ENCODE measurements at places on chromosomes 6 and 20.

DNA sequence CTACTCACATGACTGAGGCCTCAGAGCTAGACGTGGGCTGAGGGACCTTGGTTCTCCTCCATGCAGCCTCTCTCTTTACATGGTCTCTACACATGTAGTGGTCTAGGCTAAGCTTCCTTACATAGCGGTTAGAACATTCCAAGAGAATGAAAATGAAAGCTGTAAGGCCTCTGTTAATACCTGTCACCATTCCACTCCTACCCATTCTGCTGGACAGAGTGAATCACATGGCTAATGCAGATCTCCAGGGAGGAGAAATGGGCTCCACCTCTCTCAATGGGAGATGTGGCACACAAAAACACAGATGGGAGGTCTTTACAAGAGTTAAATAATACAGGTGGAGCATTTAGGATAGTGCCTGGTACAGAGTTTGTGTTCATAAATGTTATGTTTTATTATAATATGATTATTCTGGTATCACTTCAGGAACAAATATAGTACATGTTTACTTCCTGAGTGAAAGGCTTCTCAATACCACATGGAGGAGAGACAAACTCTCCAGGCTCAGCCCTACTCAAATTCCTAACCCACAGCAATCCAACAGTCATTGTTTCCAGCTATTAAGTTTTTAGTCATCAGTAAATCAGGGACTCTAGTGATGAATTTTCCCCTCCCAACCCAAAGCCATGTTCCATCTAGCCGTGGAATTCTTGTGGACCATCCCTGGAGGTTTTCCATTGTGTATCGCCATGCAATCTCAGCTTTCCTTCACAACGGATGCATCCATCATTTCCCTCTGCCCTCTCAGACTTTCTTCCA is 57.9 kb downstream of the ISM1 start:
- DNase-seq, result no peak

DNA sequence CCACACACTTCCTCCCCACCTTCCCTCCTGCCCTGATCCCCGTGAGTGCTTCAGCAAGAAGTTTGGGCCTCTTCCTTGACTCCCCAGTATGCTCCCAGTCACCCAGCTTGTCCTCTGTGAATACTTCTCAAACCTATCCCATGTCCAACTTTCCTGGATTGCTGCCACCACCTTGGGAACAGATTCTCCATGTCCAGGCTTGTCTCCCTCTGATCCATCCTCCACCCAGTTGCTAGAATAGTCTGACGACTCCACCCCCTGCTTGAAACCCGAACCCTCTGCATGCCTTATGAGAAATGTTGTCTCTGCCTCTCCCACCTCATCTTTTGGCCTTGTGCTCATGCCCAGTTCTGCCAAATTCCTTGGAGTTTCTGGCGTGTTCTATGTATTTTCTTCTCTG is 108.0 kb downstream of the PPP1R14C start:
- no peak for DNase-seq

GRCh38 chr6:148996815-148997214 is 250.0 kb downstream of the UST start:
- no peak for DNase-seq

GRCh38 chr6:169988769-169989550 is 237.5 kb downstream of the ERMARD start:
- no peak for DNase-seq

DNA sequence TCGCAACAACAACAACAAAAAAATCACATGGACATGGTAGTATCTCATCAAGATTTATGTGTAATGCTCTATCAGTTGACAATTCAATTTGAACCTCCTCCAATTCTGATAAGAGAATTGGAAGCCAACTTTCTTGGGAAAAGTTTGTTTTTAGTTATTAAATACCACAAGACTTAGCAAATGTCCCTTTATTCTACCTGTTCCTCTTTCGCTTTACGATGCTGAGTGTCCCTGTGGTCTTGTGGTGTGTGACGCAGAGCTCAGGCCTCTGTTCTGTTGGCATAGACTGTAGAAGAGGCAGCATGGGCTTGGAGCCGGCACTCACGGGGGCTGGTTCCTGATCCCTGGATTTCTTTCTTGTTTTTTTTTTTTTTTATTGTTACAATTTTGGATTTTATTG is 76.7 kb downstream of the PSMB1 start:
- DNase-seq, result no peak

DNA sequence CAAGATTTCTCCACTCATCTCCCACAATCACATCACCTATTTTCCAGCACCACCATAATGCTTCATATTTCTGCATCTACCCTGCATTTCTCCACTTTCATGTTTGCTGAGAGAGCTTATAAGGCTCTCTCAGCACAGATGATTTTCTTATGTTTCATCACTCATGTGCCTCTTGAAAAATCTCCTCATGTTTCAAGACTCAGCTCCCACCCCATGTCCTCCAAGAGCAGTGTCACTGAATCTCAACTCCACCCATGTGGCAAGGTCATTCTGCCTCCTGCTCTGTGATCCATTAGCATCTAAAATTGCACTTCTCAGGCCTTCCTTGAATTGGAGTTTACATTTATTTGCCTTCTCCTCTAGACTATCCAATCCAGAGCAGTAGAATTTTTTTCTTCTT is 178.7 kb upstream of the IRAK1BP1 start:
- DNase-seq, result no peak

DNA sequence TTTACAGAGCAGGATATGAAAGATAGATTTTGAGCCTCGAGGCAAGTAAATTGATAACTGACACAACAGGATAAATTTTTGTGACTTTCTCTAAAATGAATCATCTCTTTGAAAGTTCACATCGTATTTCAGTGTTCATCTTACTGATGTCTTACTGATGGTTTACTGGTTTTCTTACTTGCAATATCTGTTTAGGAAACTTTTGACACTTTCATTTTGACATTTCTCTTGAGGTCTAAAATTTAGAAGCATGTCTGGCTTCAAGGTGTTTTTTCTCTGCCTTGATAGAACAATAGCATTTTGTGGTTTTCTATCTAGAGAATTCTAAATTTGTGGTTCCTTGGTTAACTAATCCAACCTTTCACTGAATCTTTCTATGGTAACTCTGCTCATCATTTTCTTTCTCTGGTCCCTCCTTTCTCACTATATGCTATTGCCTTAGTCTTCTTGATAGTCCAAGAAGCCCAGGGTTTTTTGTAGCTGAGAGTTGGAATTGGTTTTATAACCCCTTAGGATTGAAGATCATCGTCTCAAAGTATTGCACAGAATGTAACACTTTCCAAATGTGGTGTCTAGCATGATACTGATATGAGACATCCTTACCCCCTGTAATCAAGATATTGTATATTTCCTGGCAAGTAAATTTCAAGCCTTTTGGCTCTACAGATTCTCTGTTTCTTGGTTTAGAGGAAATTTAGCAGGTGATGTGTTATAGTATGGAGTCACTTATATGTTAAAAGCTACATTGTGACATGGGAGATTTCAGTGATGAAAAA is 98.7 kb downstream of the RNF144B start:
- no peak for DNase-seq

- peak; percentile 12 for DNase-seq
Observed at GRCh38 chr20:21272279-21272678, 30.9 kb upstream of the XRN2 start.

GRCh38 chr6:128278836-128279235 is 241.6 kb downstream of the PTPRK start:
- no peak for DNase-seq

- peak; percentile 78 for DNase-seq
Observed at GRCh38 chr6:131733376-131734016, 22.7 kb upstream of the CTAGE9 start.

DNA sequence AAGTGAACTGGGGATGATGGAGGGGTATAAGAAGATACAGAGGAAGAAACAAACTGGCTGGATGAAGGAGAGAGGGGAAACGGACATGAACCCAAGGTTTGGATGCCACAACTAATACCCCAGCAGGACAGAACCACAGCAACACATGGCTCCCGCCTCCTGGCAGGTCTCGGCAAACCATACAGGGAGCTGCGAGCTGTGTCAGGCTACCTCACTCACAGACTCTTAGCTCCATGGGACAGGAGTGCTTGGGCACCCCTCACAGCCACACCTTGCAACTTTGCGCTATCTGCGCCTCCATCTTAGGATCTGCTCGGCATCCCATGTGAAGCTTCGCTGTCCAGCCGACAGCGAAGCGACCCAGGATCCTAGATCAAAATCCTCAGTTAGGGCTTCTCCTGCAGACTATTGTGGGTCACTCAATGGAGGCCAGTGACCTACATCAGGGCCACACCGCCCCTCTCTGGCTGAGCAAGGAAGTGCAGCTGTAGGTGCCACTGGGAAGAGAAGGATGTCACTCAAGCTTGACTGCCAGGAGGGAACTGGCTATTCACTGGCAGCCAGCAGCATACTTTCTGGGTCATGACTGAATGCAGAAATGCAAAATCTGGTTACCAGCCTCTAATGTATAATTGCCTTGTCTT is 174.4 kb upstream of the RIN2 start:
- peak; percentile 57 for DNase-seq

DNA sequence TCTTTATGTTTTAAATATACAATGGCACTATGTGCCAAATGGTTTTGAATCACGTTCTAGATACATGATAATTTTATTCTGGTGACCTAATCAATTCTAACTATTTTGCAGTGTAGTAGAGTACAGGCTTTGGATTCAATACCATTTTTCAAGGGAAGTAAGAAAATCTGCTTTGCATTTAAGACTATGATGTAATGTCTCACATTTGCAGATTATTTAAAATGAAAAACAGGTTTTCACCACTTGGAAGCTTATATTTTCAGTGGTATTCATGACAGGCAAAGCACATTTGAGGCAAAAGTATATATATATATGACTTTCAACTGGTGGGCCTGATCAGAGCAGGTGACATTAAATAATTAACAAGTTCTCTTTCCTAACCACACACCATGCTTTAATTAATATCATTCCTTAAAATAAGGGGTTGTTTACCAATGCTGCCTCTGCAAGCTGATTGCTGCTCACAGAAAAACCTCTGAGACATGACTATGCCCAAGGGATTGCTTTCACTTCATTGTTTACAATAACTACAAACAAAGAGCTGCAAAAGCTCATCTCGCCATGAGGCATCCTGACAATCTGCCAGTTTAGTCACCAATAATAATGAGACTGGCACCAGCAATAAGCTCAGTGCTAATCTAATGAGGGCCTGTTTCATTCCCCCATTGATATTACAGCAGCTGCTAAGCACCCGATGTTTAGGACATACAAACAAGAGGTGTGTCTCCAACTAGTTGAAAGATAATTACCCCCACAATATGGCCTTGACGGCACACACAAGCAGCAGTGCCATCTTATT is 1176.0 kb upstream of the GJE1 start:
- peak; percentile 65 for DNase-seq

DNA sequence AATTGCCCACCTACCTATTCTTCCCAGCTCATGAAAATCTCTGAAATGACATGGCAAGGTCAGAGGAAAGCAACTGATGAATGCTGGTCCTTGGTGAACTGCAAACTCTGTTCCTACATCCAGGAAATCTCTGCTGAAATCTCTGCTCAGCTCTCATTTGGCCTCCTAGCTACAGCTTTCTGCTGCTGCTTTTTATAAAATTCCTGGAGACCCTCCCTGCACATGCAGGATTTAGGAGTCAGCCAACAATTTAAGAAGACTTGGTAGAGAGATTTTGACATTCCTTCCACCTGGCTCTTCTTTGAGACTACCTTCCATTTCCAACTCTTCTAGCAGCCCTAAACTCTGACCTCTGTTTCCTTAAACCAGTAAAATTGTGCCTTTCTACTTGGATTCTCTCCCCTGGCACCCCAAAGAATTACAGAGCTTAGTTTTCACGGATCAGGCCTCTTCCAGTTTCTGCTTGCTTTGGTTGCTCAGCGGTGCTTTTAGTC is 55.5 kb downstream of the PDE7B start:
- no peak for DNase-seq

DNA sequence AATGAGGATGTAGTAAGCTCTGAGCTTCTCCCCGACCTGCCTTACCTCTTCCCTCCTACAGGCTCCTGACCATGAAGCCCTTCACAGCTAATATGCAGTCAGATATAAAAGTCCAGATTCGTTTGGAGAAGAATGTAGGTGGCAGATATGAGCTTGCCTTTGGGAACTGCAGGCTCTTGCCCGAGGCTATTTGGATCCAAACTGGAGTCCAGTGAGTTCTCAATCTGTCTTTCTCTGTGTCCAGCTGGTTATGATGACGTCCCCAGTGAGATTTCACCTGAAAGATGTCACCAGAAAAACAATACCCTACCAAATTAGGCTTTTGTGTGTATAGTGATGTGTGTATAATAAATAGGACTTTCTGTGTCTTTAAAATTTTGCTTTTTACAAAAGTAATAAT is 14.7 kb upstream of the BPIFA3 start:
- DNase-seq, result no peak

- DNase-seq, result no peak
Observed at GRCh38 chr6:94144807-94145206, 725.4 kb upstream of the EPHA7 start.

DNA sequence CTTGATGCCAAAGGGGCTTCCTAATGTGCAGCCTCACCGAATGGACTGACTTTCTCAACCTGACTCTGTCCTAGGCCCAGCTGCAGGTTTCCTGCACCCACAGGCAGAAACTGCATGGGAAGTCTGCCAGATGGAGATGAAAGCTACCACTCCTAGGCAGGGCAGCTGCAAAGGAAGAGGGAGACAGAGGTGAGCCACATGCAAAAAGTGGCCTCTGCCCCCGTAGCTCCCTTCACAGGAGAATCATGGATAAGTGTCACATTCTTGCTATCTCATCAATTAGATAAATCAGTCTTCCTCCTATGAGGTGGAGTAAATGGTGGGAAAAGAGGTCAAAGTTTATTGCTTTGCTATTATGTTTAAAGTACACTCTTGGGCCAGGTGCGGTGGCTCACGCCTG is 191.3 kb downstream of the ALDH8A1 start:
- DNase-seq, result no peak

GRCh38 chr6:169854813-169855212 is 103.4 kb downstream of the ERMARD start:
- DNase-seq, result no peak

GRCh38 chr6:44036196-44036595 is 91.1 kb downstream of the MRPL14 start:
- peak; percentile 50 for DNase-seq

DNA sequence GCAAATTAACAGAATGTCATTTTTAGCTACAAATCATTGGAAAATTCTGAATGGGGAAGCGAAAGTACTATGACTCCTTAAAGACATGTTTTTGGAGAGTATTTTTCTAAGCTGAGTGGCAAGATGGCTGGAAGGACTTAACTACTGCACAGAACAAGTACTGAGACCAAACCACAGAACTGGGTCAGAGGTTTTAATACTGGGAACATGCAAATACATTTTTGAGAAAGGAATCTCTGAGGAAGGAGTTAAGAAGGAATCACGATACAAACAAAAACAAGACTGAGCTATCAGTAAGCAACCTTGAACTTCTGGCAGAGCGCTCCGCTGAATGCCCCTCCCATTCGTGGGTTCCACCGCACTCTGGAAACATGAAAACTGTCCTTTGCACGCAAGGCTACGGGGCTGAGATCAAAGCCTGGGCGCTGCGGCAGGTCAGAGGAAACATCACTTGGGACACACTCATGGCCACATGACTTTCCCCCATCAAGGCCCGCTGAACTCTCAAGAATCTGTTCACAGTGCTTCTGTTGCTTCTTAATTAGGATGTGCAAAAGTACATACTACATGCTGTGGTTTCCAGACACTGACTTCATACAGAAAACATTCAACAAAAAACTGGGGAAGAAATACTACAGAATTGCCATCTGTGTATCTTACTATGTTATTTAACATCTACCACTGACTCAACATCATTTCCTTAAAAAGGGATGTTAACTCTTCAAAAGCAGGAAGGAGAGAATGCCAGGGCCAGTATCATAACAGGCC is 27.8 kb downstream of the SLC23A2 start:
- peak; percentile 70 for DNase-seq
